ENCODE measurements at places on chromosomes 12 and 14.

- DNase-seq, result no peak
These were observed 106.8 kb downstream of the EGLN3 start for GRCh38 chr14:33844118-33844517.

- DNase-seq, result no peak
These were observed 156.5 kb upstream of the PLEKHG7 start for GRCh38 chr12:92546259-92546634.

GRCh38 chr14:100199240-100199860 lies 39.6 kb upstream of the YY1 start:
- no peak for DNase-seq

GRCh38 chr12:110750784-110751461 lies 8.2 kb upstream of the PPP1CC start:
- DNase-seq, result no peak

- DNase-seq, result no peak
These were observed 87.9 kb upstream of the AVPR1A start for GRCh38 chr12:63238892-63239291.

GRCh38 chr12:41636653-41637052 lies 448.5 kb downstream of the PDZRN4 start:
- DNase-seq, result no peak

DNA sequence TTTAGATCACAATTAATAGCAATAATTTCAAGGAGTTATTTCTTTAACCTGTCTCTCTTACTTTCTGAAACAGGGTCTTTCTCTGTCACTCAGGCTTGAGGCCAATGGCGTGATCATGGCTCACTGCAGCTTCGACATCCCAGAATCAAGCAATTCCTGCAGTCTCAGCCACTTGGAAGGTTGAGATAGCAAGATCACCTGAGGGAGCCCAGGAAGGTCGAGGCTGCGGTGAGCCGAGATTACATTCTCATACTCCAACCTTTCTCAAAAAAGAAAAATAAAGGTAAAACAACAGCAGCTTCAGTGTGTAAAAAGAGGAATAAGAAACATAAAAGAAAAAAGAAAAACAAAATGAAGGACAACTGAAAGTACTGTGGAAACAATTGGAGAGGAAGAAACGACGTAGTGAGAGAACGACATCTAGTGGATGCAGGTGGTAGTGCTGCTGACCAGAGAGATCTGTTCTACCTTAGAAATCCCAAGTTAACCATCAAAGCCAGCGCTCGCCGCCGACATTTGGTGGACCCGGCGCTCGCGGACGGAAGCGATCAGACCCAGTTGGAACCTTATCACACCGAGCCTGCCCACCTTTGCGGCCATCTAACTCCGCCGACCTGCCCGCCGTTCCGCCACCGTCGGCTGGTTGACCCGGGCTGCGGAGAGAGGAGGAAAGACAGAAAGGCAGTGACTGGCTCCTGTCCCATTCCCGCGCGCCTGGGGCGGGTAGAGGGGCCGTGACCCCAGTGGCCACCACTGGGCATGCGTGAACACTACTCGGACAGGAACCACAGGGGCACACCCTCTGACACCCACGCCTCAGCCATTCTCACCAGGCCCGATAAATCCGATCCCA lies 196.1 kb downstream of the ALG10 start:
- DNase-seq, result peak; percentile 69

GRCh38 chr12:14239350-14239934 lies 126.0 kb upstream of the ATF7IP start:
- peak; percentile 65 for DNase-seq

DNA sequence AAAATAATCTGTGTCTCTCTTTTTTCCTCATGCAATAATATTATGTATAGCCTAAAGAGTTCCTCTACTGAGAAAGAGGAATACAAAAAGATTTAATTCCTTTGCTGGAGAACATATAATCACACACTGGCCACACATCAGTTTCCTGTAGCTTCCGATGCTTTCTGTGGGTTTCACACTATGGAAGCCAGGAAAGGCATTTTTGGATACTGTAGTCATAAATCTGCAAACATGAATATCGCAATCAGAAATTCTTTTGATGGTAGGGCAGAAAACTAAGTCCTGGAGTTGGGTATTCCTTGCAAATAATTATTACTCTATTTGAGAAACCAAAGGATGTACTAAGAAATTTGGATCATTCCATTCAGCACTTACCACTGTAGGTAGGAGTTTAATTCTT lies 260.0 kb downstream of the ACSS3 start:
- no peak for DNase-seq

GRCh38 chr12:121144416-121144914 lies 11.8 kb downstream of the P2RX7 start:
- DNase-seq, result peak; percentile 31

DNA sequence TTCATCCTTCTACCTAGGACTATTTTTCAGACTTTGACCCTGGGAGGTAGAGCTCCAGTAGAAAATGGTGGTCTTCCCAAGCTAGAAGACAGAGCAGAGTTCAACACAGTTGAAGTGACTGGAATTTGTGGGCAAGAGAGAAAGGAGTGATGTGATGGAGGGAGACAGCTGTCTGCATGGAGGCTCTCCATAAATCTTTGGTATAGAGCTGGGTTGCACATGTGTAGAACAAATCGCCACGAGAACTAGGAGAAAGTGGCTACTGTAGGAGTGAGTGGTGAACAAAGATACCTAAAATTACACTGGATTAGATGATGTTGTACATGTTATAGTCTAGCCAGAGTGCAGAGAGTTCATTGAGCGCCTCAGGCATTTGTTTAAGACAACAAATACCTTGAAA lies 14.5 kb downstream of the GPR135 start:
- no peak for DNase-seq

DNA sequence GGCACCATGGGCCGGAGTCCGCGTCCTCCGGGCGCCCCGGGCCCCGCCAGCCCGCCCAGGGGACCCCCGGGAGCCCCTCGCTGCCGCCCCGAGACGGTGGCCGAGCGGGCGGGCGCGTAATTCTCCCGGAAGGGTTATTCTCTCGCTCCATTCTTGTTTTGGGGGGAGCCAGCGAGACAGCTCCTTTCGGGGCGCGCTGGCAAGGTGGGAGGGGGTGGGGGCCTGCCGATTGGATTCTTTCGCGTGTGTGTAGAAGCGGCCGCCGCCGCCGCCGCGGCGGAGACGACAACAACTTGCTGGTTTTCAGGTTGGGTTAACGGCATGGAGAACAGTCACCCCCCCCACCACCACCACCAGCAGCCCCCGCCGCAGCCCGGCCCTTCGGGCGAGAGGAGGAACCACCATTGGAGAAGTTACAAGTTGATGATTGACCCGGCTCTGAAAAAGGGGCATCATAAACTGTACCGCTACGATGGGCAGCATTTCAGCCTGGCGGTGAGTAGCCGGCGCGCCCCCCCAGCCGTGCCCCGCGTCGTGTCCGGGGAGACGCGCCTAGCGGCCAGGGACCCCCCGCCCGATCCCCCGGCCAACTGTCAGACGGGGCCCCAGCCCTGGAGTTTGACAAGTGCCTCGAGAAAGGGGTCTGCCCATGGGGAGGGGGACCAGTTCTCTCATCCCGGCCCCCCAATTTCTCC lies 755 bp downstream of the SETD1B start:
- DNase-seq, result peak; percentile 54

- DNase-seq, result no peak
These were observed 6.2 kb downstream of the DENND5B start for GRCh38 chr12:31584782-31585181.

- no peak for DNase-seq
These were observed 39.0 kb downstream of the CHST11 start for GRCh38 chr12:104495786-104496185.

DNA sequence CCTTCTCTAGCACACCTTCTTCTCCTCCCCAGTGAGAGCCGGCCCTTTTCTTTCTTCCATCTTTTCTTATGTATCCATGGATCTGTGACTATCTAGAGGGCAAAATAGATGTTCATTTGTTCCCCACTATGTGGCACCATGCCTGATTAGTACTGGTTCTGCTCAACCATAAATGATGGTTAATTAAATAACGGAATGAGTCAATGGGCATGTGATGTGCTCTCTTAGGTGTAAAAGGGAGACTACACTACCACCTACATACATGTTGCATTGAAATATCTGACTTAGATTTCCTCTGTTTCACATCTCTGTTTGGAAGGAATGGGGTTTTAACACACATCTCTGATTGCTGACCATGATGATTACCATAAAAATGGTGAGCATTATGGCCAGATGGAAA lies 116.5 kb downstream of the BTG1 start:
- DNase-seq, result no peak

DNA sequence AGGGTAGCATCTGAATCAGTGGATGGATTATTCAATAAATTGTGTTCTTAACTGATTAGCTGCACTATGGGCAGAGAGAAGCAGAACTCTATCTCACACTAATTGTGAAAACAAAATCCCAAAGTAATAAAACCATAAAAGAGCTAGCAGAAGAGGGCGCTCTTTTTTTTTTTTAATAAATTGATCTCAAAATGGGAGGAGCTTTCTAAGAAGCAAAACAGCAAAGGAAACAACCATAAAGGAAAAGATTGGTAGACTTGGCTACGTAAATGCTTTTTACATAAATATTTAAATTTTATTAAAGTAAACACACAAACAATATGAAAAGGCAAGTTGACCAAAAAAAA lies 1.5 kb upstream of the TM7SF3 start:
- DNase-seq, result no peak

DNA sequence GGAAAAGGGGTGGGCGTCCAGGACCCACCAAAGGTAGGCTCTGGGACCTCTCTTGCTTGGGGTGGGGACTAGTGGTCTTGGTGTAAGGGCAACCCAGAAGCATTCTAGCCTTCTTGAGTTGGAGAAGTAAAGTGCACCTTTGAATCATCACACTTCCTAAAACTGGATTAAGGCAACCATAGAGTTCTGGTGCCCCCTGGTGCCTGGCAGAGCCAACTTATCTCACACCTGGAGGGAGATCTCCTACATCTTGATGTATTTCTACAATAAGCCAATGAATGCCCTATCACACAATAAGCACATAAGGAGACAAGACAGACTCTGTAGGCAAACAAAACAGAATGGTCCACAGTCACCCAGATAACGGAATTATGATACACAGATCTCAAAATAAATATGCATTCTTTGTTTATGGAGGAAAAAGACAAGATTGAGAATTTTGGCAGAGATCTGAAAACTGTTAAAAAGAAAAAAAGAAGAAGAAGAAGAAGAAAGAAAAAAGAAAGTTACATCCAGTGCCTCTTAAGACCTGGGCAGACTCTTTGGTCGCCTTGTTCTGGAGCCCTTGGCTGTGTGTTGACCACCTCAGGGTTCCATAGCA lies 95.9 kb upstream of the PPP2R5C start:
- peak; percentile 28 for DNase-seq

DNA sequence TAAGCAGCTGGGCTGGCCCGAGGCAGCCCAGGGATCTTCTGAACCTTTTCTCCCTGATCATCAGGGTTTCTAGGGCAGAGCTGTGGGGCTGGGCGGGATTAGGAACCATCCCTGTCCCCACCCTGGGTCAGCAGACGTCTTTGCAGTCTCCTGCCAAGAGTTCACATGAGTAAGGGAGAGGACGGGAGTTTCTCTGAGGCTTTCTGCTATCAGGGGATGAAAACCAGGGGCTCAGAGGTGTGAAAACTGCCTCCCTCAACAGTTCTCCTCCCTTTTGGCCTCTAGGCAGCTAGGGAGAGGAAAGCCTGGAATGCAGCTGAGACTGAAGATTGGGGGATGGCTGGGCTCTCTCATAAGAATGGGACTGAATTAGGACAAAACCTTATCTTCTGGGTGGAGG lies 7.9 kb downstream of the ZNF385A start:
- no peak for DNase-seq

- DNase-seq, result no peak
These were observed 333.8 kb downstream of the KCNH5 start for GRCh38 chr14:62711351-62712023.

DNA sequence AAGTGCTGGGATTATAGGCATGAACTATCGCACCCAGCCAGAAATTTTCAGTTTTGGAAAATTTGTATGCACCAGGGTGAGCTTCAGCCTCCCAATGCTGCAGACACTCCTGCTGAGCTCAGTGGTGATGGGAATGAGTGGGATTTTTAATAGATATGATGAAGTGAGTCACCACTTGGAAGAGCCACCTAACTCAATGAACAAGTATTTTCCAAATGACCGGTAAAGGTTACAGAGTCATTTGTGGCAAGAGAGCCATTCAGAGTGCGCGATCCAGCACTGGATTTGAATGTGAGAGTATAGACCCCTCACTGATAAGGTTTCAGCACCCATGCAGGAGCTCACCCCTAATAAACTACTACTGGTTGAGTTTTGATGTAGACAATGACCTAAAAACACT lies 100.7 kb downstream of the PPP2R5C start:
- DNase-seq, result no peak

- DNase-seq, result no peak
These were observed 87.4 kb downstream of the PAPOLA start for GRCh38 chr14:96589577-96589976.

GRCh38 chr12:118337194-118337838 lies 35.4 kb downstream of the TAOK3 start:
- no peak for DNase-seq

- no peak for DNase-seq
These were observed 36.3 kb downstream of the DTX1 start for GRCh38 chr12:113092607-113093408.

Measured in stimulated activated naive CD8-positive, alpha-beta T cell treated with anti-CD3 and anti-CD28 coated beads, Interleukin-15, amount 100 ng/mL, for 72 hours (primary cell).